ENCODE measurements at places on chromosomes 7 and 10.

DNA sequence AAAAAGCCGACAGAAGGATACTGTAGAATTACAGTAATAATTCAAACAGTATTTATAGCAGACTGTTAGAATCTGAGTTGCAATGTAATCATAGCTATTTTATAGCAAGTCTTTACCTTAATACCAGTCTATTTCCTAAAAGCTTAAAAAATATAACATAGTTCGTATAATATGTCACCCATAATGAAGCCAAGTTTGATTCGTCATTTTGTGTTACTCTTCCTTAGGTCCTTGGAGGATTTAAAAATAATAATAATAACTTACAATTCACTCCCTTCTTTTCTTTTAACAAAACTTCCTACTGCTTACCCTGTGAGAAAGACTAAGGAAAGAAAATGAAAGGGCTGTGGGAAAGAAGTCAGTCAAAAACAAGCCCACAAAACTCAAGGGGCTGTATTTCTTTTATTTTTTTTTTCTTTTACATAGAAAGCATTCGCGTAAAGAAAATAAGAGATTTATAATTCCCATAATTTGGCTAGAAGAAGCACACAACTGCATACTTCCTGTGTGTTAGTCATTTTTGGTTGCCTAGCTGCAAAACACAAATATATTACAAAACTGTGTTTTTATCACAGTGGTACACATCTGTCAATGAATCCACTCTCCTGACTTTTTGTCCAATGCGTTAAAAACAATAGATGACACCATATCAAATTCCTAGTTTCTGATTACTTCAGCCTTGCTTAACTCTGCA is 187.2 kb upstream of the CELF2 start:
- DNase-seq, result no peak

DNA sequence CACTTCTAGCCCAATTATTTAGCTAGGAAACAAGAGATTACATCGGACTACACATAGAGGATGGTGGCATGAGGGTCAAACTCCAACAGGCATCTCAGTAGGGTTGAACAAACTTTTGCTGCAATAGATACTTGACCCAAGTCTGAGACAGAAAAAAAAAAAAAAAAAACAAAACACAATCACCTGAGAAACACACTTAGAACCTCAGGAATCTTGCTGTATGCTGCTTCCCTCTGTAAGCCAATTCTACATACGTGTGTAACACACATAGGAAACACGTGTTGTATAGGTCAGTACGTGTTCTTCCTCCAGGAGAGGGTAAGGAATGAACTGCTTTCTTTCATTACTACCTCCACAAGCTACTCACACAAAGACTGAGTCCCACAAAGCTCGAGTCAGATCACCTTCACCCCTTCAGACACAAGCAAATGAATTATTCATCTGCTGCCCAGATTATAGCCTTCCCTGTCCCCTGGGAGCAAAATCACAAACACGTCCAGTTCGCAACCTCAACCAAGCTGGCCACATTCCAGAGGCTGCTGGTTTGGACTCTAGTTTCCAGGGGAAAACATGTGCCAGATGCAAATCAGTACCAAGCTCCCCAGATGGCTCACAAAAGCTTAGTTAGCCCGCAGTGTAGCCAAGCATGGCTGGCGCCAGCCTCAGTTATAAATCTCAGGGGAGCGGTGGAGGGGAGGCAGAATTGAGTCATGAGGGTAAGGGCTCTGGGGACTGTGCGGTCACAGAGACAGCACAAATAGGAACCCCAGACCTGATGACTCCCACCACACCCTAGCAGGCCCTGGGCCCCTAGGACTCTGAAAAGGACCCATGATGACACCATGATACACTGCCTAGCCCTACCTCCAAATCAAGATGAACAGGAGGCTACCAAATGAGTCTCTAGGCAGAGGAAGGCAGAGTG is 15.1 kb downstream of the PSAP start:
- no peak for DNase-seq

- DNase-seq, result no peak
Observed at GRCh38 chr10:37643187-37643586, 214.2 kb downstream of the ZNF248 start.

DNA sequence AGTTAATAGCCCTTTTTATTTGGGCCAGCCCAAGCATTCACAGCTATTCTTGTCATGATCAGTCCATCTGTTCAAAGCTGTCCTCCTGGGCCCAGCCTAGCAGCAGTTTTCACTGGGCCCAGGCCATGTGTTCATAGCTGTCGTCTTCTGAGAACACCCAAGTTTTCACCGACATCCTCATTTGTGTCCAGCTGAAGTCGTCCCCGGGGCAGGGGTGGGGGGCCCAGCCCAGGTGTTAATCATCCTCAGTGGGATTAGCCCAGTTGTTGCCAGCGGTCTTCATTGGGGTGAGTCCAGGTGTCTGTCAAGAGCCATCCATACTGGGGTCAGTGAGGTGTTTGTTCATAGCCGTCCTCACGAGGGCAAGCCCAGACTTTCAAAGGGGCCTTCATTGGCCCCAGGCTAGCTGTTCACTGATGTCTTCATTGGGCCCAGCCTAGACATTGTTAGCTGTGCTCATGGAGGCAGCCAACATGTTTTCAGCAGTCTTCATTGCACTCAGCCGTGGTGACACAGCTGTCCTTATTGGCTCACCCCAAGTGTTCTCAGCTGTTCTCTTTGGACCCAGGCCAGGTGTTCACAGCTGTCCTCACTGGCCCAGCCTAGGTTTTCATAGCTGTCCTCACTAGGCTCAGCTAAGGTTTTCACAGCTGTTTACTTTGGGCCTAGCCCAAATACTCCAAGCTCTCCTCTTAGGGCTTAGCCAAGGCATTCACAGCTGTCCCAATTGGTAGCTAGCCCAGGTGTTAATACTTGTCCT is 10.0 kb downstream of the FRG2B start:
- no peak for DNase-seq

DNA sequence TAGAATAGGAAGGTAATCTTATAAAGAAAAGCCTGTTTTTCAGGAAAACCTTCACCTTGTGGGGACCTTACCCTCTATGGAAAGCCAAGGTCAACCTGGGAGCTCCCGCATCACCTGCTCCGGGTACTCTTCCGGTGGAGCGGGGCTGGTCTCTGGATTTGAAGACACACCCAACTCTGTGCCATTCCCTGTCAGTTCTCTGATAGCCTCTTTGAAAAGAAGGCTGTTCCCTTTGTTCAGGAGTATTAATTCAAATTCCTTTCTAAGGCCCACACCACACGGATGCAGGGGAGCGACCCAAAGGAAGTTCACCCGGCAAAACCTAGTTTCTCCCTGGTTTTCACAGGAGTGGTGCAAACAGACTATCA is 10.7 kb downstream of the CTBP2 start:
- no peak for DNase-seq

DNA sequence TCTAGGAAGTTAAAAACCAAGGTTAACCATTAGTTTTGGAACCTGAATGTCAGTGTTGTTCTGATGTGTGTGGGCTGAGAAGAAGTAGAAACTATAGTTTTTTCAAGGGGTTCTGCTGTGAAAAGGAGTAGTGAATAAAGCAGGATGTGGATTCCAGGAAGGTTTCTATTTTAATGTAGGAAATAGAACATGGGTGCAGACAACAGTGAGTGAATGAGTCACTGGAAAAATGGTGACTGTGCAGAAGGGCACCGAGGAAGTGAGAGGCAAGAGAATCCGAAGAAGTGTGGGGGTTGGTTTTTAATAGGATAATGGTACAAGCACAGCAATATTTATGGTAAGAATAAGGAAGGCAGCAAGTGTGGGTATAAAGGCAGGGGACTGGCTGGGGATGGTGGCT is 120.4 kb downstream of the ARHGAP21 start:
- DNase-seq, result no peak

DNA sequence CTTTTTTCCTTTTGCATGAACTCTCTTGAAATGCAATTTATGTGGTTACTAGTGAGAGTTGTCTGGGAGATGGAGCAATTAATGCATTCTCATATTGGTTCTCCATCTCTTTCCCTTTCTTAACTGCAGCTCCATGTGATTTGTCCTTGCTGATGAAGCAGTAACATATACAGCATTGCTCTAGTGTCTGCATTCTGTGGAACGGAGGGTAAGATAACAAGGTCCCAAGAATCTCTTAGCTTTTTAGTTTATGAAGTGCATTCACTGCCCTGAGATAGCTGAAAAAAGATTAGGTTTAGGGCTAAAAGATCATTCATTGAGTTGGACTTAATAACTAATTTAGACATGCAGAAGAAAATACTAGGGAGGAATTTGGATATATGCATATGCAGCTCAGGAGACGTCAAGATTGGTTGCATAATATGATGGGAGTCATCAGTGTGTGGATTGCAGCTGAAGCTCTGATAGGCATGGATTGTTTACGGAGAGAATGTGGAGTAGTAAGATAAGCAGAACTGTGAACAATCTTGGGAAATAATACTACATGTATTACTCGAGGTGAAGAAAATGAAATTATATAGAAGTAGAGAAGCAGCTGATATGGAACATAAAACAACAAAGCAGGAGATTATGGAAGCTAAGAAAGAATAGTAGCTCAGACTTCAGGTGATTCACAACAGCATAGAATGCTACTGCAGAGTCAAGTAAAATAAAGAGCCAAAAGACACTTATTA is 404.7 kb downstream of the ARL4A start:
- DNase-seq, result no peak

DNA sequence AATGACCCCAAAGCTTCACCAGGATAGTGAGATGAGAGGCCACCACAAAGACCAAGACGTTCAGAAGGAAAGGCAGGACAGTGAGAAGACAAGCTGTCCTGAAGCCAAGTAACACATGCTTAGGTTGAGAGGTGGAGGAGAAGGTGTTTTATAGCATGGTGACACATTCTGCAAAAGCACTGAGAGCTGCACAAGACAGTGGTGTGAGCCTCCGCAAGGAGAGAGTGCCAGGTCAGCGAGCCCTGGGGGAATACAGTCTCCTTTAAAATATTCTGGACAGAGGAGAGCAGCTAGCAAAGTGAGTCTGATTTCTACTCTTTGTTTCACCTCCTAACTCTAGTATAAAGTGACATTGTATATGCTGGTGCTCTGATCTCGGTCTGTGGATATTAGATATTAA is 68.0 kb upstream of the VKORC1L1 start:
- no peak for DNase-seq

GRCh38 chr10:88647061-88647615 is 17.1 kb upstream of the LIPF start:
- DNase-seq, result no peak

DNA sequence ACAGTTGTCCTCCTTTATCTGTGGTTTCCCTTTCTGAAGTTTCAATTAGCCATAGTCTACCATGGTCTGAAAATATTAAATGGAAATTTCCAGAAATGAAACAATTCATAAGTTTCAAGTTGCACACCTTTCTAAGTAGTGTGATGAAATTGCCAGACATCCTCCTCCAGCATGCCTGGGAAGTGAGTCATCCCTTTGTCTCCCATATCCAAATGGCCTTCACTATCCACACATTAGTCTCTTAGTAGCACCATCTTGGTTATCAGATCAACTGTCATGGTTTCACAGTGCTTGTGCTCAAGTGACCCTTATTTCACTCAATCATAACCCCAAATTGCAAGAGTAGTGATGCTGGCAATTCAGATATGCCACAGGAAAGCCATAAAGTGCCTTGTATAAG is 83.4 kb upstream of the PPP1R9A start:
- no peak for DNase-seq

DNA sequence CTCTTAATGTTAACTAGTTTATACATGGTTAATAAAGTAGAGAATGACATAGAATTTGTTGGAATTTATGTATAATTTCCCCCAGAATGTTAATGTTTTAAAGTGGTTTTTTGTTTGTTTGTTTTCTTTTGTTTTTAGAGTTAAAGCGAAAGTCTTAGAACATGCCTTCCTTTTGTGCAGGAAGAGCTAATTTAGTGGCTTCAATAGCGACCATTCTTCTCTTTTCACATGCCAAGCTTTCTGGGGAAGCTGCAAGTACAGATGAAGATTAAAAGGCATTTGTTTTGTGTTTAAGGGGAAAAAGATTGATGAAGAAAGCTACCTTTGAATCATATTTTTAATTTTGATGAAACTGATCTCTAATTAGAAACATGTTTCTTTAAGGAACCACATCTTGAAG is 256.3 kb upstream of the CSTF2T start:
- DNase-seq, result no peak

DNA sequence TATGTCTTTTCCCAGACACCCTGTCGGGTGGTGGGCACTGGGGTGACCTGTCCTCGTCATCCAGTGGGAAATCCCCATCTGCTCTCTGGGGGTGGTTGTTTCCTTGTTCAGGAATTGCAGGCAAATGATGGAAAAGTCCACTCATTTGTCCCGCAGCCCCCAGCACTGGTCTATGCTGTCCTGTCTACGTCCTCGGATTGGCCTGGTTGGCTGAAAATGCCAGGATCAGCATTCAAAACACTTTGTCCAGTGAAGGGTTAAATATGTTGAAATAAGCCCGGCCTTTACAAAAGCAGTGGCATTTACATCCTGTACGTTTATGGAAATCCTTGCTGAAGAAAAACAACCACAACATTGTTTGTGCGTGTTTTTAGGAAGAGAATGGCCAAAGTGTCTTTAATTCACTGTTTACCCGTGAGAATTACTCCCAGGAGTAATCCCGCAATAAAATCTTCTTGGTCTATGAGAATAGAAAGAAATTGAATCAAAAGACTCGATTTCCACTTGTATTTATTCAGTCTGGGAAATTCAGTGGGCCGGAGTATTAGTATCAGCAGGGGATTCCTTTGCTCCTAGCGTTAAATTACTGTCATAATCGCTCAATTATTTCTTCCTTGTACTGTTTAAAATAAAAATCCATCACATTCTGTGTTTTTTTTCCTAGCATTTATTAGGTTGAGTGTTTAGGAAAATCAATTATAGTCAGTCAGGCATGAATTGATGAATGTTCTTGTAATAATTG is 116.8 kb upstream of the SH2B2 start:
- DNase-seq, result no peak

GRCh38 chr7:131506597-131506996 is 49.8 kb downstream of the PODXL start:
- no peak for DNase-seq

DNA sequence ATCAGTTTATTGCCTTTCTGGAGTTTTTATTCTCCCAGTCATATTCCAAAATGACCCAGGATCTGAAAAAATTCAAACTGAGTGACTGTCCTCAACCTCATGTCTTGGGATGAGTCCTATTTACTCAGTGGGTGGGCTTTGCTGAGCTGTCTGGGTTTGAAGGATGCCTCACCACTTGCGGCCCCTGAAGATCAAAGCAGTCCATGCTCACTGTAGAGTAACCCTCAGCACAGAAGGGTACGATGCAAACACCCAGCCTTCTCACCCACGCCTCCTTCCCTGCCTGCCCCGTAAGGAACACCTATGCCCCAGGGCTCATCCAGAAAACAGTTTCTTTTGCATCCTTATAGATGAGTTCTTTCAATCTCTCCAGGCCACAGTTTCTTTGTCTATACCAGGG is 42.2 kb upstream of the GRB10 start:
- no peak for DNase-seq

DNA sequence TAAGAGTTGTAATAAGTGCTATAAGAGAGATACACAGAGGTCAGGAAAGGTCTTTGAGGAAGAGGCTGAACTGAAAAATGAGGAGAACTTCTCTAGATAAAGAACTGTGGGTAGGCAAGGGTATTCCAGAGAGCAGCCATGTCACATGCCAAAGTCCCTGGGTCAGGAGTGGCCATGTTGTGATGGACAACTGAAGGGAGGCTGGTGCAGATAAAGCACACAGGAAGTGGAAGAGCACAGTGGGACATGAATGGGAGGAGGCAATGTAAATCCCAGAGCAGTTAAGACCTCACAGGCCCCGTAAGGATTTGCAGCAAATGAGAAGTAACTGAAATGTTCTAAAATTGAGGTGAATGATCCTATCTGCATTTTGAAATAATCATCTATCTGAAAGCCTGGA is 37.2 kb downstream of the IMMP2L start:
- DNase-seq, result no peak

GRCh38 chr7:140494867-140495266 is 15.6 kb upstream of the MKRN1 start:
- no peak for DNase-seq

GRCh38 chr10:33612551-33612950 is 278.1 kb upstream of the NRP1 start:
- DNase-seq, result no peak

Data from CD8-positive, alpha-beta memory T cell (primary cell).